HCT116 (cell line): ENCODE measurements at places on chromosomes 11 and 22.

GRCh38 chr11:7473717-7474116, 11.6 kb upstream of the OLFML1 start:
- DNase-seq, result no peak

- no peak for DNase-seq
Observed at GRCh38 chr22:30372915-30373314, 14.3 kb downstream of the RNF215 start.

- no peak for DNase-seq
Observed at GRCh38 chr11:76686261-76687079, 15.9 kb upstream of the LRRC32 start.

DNA sequence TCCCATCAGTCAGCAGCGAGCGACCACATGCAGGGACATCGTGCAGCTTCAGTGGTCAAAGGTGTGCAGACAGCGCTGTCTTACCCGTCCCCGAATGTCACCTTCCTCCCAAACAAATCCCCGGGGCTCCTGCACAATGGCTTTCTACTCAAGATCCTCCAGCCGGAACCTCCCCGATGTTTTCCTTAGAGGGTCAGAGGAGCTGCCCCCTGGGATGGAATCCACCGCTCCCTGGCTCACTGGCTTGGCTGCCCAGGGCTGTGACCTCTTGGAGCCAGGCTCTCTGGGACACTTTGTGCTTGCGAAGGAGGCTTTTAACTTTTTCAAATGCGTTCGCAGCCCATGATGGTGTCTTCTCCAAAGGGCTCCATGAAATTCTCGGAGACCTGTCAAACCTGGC, 17.3 kb upstream of the FGF19 start:
- no peak for DNase-seq

DNA sequence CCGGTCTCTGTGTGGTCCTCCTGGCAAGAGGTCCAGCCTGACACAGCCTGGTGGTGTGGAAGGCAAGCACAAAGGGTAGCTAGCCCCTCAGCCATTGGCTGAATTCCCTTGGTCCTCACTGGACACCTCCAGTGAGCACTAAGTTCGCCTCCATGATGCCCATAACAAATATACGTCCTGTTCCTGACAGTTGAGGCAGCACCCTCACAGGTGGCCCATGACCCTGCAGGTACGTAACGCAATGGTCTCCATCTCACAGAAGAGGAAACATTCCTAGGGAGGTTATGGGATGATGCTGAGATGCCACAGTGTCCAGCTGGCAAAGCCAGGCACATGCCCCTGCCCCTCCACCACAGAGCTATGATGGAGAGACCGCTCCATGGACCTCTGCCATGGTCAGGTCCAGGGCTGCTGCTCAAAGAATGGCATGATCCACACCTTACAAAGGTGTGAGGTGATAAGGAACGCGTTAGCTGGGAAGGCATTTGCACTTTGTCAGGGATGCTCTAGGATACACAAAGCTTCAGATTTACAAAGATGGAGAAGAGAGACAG, 1.4 kb upstream of the GNAZ start:
- DNase-seq, result no peak

DNA sequence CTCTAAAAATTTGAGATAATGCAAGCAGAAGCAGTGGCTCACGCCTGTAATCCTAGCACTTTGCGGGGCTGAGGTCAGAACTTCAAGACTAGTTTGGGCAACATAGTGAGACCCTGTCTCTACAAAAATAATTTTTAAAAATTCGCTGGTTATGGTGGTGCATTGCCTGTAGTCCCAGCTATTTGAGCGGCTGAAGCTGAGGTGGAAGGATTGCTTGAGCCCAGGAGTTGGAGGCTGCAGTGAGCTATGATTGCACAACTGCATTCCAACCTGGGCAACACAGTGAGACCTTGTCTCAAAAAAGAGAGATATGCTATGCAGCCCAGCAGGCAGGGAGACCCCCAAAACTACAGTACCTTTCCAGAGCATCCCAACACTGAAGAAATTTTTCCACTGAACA, 2.3 kb downstream of the CTSC start:
- no peak for DNase-seq

DNA sequence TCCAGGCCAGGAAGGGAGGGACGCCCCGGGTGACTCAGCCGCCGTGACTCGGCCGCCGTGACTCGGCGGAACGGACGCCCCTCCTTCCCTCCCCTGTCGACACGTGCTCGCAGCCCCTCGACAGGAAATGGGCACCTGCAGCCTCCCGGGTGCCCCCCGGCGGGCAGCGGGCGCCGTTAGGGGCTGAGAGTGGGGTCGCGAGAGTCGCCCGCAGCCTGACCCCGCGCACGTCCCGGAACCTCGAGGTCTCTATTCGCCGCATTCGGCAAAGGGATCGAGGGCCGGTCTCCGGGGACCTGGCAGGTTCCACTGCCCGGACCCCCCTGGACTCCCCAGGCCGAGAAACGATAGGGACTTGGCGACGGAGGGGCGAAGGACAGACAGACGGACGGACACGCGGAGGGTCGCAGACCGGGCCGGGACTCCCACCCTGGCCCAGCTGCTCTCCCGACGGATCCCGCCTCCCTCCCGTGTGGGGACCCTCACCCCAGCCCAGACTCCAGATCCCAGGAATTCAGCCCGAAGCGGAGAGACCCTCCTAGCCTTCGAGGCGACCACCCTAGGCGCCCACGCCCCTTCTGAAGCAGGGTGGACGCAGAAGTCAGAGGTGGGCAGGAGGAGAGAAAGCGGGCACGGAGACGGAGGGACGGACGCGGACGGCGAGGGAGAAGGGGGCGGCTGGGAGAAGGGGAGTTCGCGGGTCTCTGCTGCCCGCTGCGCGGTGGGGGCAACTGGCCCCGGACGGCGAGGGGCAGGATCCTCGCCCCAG, 648 bp downstream of the FOSL1 start:
- no peak for DNase-seq

- no peak for DNase-seq
Observed at GRCh38 chr11:123357353-123357989, 72.6 kb upstream of the GRAMD1B start.

- DNase-seq, result no peak
Observed at GRCh38 chr22:19700790-19701419, 13.4 kb upstream of the SEPTIN5 start.

DNA sequence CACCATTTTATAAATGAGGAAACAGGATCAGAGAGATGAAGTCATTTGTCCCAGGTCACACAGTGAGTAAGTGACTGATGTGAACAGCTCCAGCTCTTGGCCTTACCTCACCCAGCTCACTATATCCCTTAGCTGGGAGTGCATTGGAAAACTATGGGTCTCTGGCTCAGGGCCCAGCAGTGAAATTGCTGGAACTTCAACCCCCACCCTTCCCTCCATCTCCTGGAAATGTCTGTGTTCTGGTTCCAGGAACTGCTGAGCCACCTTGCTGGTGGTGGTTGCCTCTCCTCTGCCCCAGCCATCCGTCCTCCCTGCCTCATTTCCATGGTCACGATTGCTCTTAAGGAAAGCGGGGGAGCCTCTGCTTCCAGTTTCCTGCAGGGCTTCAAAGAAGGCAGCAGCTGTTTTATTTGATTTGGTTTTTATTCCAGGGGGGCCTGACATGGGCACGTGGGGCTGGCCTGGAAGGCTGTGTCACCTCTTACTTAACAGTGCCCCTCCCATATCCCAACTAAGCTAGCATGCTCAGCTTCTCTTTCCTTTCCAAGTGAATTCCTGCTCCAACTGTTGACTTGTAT, 46.2 kb upstream of the CSTF3 start:
- DNase-seq, result no peak

- no peak for DNase-seq
Observed at GRCh38 chr11:65141896-65142494, 7.7 kb upstream of the SYVN1 start.

GRCh38 chr11:11856638-11857037, 14.9 kb downstream of the USP47 start:
- no peak for DNase-seq

DNA sequence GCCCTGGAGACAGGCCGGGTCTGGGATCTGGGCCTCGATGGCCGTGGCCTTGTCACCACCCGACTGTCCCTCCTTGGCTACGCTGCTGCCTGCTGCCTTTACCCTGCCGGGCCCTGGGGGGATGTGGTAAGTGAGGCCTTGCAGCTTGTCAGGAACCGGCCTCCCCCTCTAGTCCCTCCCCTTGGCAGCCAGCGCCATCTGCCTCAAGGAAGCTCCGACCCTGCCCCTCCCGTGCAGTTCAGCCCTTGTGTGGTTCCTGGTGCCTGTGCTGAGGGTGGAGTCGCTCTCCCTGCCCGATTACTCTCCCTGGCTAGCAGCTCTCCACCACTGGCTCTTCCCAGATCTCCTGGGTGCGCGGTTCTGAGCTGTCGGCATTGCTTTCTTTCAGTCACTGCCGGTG, 33.7 kb downstream of the CTTN start:
- DNase-seq, result no peak

GRCh38 chr11:60165538-60165937, 17.3 kb downstream of the MS4A6A start:
- DNase-seq, result no peak

DNA sequence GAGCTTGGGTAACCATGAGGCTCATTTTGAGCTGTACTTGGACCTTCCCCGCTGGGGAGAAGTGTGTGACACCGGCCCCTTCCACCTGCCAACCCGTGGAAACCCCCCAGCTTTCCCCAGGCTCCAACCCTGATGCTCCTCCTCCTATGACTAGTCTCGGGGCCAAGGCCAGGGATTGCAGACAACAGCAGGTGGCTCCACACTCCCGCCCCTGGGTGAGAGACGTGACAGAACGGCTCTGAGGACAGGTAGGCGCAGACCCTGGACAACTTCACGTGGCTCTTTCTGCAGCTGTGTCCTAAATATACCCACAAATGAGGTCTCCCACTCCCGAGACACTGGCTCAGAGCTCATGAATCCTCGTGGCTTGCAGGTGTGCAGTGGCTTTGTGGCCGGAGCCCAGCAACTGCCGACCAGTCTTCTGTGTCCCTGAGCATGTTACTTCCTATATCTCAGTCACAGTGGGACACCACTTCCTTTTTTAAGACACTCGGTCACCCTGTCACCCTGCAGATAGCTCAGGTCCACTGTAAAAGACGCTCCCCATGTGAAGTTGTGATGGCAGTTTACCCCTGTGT, 55.2 kb downstream of the NECTIN1 start:
- DNase-seq, result no peak

GRCh38 chr22:49382451-49382735, 445.3 kb downstream of the BRD1 start:
- no peak for DNase-seq

DNA sequence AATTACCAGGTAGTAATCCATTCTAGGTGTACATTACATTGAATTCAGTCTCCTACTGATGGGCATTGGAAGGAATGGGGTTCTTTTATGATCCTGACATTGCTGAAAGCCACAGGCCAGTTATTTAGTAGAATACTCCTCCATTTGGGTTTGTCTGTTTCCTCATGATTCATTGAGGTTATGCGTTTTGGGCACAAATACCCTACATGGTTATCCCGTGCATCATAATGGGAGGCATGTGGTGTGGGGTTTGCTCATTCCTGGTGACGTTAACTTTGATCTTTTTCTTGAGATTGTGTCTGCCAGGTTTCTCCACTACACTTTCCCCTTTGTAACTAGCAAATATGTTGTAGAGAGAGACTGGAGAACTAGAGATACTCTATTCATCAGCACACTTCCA, 5.5 kb downstream of the FOLR3 start:
- no peak for DNase-seq

DNA sequence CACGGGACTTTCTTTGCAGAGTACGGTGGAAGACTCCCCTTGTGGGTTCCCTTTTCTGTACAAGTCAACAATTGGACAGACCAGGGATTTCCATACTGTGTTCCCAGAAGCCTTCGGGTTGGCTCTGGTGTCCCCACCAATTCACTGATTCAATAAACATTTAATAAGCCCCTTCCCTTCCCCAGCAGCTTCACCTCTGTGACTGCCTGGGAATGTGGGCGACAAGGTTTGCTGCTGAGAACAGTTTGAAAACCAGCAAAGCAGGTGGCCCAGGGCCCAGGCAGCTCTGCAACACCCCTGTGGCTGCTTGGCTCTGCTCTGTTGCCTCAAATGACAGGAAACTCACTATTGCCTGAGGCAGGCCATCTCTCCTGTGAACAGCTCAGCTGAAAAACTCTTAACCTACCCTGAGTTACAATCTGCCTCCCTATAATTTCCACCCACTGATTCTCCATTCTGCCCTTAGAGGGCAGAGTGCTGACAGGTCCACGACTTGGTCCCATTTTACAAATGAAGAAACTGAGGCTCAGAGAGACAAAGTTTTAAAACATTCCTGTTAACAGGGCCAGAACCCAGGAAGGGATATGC, 10.4 kb downstream of the ADORA2A start:
- no peak for DNase-seq

- no peak for DNase-seq
Observed at GRCh38 chr11:66100272-66101065, 30.4 kb downstream of the PACS1 start.

- DNase-seq, result peak; percentile 56
Observed at GRCh38 chr22:32206774-32207758, 2.2 kb upstream of the RFPL2 start.

DNA sequence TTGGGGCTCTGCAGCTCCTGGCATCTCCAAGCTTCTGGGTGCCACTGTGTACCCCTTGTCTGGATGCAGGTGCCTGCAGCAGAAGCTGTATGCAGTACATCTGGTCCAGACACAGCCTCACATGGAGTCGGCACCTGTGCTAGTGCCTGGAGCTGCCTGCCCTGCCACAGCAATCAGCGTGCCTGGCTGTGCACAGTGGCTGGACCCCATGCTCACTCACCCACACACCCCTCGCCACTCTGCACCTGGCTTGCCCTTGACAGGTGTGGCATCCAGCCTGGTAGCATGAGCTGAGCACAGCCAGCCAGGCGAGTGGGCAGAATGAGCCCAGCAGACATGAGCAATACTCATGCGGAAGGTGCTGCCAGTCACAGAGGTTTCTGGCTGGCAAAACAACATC, 19.5 kb upstream of the OR6A2 start:
- DNase-seq, result no peak

GRCh38 chr11:119852741-119853140, 123.7 kb upstream of the NECTIN1 start:
- no peak for DNase-seq

GRCh38 chr22:43848366-43849171, 13.7 kb downstream of the SULT4A1 start:
- DNase-seq, result peak; percentile 4

DNA sequence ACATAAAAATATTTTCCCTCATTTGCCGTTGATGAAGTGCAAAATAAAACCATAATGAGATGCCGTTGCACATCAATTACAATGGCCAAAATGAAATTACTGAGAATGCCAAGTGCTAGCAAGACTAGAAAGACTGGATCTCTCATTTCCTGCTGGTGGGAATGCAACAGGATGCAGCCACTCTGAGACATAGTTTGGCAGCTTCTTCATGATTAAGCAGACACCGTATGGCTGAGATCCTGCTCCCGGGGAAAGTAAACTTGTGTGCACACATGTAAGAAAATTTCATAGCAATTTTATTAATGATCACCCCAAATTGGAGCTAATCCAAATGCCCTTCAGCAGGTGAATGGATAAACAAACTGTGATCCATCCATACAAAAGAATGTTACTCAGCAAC, 1013.2 kb downstream of the TBC1D22A start:
- no peak for DNase-seq

GRCh38 chr11:10379426-10379825, 74.6 kb downstream of the ADM start:
- DNase-seq, result no peak

GRCh38 chr11:112596324-112596723, 335.7 kb upstream of the PLET1 start:
- no peak for DNase-seq

GRCh38 chr11:2381494-2382128, 4.5 kb downstream of the CD81 start:
- no peak for DNase-seq
